Smooth muscle cell of the coronary artery (primary cell): ENCODE measurements at places on chromosomes 12 and 14. TPM values are rescaled to one million over a fixed set of nuclear protein-coding genes. Genes with fewer than 3 reads are reported as not detected.

AQP2 gene
- total RNA-seq, result not detected in 2 replicates

ZNF26 gene
- 5.1 and 11.7 TPM in 2 replicates for total RNA-seq

PRIMA1 gene
- not detected in 2 replicates for total RNA-seq

MYH6 gene
- under 0.01 TPM in 1 of 2 replicates, not detected in the other for total RNA-seq

SNRPF gene
- total RNA-seq, result 22.2 TPM in 2 replicates

RASSF8 gene
- total RNA-seq, result 73.4 and 109 TPM in 2 replicates

FIGNL2 gene
- total RNA-seq, result 0.12 TPM in 1 of 2 replicates, not detected in the other

PUS1 gene
- 8.0 and 10.6 TPM in 2 replicates for total RNA-seq

TAMALIN gene
- total RNA-seq, result 11.7 and 20.2 TPM in 2 replicates

OTOGL gene
- total RNA-seq, result 0.08 and 0.12 TPM in 2 replicates

SLC8A3 gene
- total RNA-seq, result not detected in 2 replicates

BCAT1 gene
- total RNA-seq, result 73.4 and 81.8 TPM in 2 replicates

SLCO1B1 gene
- total RNA-seq, result not detected in 2 replicates

EPYC gene
- not detected in 2 replicates for total RNA-seq

BMP4 gene
- total RNA-seq, result 5.0 and 16.8 TPM in 2 replicates

NFYB gene
- 12.4 and 18.4 TPM in 2 replicates for total RNA-seq

TAS2R19 gene
- 4.1 and 4.3 TPM in 2 replicates for total RNA-seq

C12orf50 gene
- total RNA-seq, result 0.12 TPM in 1 of 2 replicates, not detected in the other

IFNG gene
- total RNA-seq, result not detected in 2 replicates

MFAP5 gene
- total RNA-seq, result 124 and 415 TPM in 2 replicates

GPX2 gene
- not detected in 2 replicates for total RNA-seq

PDZRN4 gene
- total RNA-seq, result 1.1 TPM in 1 of 2 replicates, not detected in the other

FOXG1 gene
- under 0.01 TPM in 1 of 2 replicates, not detected in the other for total RNA-seq

PPM1H gene
- total RNA-seq, result 1.3 and 2.6 TPM in 2 replicates

GZMB gene
- total RNA-seq, result not detected in 2 replicates

VSIG10 gene
- 11.6 and 16.0 TPM in 2 replicates for total RNA-seq
